ENCODE measurements at places on chromosomes 6 and 20. TPM values are rescaled to one million over a fixed set of nuclear protein-coding genes. Genes with fewer than 3 reads are reported as not detected.

Gene FOXQ1
- polyA plus RNA-seq: 0.07 TPM

- no peak for DNase-seq
Observed at GRCh38 chr6:71252960-71253359, 35.7 kb upstream of the OGFRL1 start.

Gene HLA-DPA1
- 0.10 TPM for polyA plus RNA-seq

DNA sequence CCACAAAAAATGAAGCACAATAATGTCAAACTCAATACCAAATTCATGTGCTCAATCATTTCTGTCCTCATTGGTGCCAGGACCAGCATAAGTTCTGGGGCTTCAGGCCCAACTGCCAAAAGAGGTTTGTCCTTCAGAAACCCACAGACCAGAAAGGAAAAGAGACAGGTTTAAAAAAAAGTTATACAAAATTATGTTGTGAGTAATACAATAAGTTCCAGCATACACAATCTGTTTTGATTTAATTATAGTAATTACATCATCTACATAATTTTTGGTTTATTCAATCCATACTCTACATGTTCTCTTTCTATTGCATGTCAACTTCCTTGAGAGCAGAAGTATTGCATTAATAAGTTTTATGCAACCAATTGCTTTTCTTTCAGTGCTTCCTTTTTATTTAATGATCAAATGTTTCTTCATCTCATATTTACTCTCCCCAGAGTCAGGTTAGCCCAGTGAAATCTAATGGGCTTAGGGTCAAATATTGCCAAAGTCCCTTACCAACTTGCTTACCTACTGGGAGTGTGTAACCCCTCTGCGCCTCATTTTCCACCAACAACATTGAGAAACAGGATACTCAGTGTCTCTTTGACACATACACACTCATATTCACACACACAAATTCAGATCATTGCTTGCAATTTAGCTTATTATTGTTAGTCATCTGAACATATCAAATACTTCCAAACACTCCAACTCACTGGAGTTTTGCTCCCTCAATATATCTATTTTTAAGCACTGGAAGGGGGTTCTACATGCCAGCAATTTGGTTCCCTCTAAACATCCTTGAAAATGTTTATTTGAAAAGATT is 424.4 kb upstream of the MARCKS start:
- DNase-seq: no peak

Gene LY6G5C
- polyA plus RNA-seq: 2.7 TPM

Gene MOCS3
- polyA plus RNA-seq: 3.8 TPM

Gene MAP3K7
- 40.1 TPM for polyA plus RNA-seq

GRCh38 chr6:81561071-81561564 is 191.4 kb downstream of the TENT5A start:
- DNase-seq: no peak

DNA sequence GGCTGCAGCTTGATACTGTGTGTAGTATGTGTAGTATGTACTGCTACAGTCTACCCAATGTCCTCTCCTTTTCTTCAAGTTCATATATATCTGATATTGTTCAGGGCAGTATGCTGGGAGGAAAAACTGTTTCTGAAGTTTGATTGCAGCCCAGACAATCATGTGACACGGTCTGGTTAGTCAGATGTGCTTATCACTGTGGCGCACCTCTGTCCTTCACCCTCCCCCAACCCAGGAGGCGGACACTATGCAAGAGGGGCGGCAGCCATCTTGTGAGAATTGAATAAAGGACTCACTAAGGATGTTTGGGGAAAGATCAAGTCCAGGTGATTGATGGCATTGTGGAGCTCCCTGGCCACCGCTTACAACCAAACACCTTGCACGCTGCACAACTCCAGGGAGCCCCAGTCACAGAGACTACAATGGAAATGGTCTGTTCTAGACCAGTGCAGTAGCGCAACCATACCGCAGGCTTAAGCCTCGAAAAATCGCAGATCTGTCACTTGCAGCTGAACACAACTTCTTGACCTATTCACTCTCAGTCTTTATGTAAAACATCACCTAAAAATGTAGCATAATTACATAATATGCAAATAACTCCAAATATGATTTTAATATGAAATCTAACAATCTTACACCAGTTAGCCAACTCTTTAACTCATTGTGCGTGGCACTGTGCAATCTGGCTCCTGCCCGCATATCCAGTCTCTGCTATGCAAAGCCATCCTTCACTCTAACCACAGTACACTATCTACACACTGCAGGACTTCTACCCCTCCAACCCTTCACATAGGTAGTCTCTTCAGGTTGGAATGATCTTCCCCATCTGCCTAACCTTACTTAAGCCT is 79.3 kb downstream of the VGLL2 start:
- no peak for DNase-seq

Gene SLC13A3
- 3.8 TPM for polyA plus RNA-seq

DNA sequence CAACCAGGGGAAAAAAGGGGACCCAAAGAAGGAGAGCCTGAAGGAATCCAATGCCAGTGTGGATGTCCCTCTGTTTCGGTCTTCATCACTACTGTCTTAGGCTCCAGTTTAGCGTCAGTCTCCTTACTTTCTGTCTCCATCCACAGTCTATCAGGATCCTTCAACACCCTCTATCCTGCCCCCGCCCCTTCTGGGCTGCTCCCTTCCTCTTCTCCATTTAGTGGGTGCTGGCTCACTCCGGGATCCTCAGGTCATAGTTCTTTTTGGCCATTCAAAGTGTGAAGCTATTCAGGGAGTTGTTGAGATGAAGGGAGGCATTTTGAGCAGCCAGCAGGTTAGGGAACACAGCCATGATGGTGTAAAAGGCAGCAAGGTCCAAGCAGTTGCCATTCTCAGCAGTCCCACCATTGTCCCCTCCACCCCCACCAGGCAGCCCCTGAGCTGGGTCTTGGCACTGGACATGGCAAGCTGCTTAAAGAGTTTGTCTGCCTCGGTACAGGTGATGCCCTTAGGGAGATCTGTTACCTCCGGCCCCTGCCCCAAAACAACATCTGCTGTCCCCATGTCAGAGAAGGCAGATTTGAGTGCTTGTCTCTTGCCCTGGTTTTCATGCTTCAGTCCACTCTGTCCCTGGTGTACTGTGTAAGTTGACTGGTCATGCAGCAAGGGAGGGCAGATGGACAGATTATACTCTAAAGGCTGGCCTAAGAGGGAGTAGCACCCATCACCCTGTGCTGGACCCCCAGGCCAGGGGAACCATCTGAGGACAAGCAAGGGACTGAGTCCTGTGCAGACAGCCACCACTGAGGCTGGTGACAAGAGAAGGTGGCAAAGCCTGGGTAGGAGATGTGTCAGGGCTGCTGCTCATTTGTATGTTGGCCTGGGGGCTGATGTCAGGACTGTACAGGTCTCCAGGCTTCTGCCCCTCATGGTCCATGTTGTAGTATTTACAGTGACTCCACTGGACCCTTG is 842.0 kb downstream of the HACE1 start:
- DNase-seq: no peak

GRCh38 chr6:109861946-109862345 is 116.2 kb upstream of the GPR6 start:
- DNase-seq: no peak

Gene HCRTR2
- not detected for polyA plus RNA-seq

GRCh38 chr6:108001696-108002231 is 43.8 kb upstream of the SEC63 start:
- DNase-seq: no peak

GRCh38 chr6:144141470-144141869 is 8.8 kb upstream of the STX11 start:
- DNase-seq: no peak

- DNase-seq: no peak
Observed at GRCh38 chr20:56343861-56344381, 14.9 kb upstream of the FAM210B start.

Gene C6orf62
- 111 TPM for polyA plus RNA-seq

Gene NKAPL
- 0.52 TPM for polyA plus RNA-seq

DNA sequence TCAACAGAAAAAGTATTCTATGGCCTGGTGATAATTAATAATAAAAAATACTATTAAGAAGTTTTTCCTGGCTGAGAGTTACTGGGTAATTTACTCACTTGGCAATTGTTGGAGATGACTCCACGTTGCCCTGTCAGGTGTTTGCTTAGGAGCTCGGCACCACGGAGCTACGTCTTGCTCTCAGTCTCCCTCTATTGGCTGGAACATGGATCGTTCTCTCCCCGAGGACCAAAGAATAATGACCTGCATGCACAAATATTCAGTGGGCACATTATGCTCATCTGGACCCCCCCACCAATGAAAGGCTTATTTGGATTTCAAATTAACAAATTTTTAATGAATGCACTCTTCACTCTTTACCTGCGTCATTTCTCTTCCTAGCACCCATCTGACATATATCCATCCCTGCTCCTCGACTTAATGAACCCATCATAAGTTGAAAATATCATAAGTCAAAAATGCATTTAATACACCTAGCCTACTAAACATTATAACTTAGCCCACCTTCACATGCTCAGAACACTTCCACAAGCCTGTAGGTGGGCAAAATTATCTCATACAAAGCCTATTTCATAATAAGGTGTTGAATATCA is 71.0 kb upstream of the CD83 start:
- no peak for DNase-seq

- DNase-seq: no peak
Observed at GRCh38 chr20:29123861-29124260, 2133.6 kb upstream of the DEFB115 start.

Gene BFSP1
- 2.3 TPM for polyA plus RNA-seq

GRCh38 chr20:10502098-10502526 is 67.0 kb downstream of the SLX4IP start:
- DNase-seq: no peak

DNA sequence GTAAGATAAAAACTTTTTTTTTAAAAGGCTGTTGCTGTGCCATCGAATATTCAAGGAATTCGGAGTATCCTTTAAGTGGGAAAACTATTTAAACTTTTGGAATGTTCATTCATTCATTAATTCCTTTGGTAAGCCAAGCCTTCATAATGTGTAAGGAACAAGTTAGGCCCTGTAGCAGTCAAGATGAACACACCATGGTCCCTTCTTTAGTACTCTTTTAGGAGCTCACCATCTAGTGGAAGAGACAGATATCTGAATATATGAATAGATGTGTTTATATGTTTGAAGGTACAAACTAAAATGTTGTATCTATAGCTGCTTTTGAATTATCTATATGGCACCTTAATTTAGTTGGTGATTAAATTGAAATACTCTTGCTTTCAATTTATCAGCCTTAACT is 5.8 kb downstream of the SPO11 start:
- no peak for DNase-seq

Gene ERVFRD-1
- polyA plus RNA-seq: not detected

DNA sequence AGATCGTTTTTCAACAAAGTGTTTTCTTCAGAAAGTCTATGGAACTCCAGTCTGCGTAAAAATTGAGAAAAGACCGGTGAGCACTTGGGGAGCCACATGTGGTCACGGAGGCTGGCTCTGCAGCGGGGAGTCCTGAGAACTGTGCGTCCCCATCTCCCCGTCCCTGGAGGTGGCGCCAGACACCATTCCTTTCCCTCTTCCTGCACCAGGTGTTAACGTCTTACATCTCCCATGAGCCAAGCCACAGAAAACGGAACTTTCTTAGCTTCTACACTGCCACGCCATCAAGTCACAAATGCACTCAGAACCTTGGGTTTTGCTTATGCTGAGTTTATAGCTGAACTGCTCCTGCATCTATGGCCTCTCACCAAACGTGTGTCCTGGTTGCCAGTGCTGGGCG is 62.6 kb downstream of the GINS1 start:
- no peak for DNase-seq

GRCh38 chr20:56590888-56591287 is 38.2 kb upstream of the TFAP2C start:
- DNase-seq: no peak

DNA sequence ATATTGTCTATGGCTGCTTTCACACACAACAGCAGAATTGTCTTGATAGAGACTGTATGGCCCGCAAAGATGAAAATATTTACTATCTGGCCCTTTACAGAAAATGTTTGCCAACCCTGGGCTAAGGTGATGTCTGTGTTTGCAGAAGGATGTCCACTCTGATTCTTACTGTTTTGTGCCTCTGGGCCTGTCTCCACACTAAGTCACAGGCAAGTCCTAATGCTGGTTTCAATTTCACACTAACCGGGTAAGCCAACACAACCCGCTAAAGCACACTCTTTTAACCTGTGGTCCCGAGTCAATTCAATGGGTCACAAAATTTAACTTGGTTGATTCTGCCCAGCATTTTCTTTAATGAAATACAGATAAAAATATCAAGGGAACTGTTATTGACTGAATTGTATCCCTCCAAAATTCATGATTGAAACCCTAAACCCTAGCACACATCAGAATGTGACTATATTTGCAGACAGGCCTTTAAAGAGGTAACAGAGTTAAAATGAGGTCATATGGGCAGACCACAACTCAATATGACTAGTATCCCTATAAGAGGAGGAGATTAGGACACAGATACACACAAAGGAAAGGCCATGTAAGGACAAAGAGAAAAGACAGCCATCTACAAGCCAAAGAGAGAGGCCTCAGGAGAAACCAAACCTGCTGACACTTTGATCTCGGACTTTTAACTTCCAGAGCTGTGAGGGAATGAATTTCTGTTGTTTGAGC is 78.4 kb downstream of the FYN start:
- no peak for DNase-seq

- no peak for DNase-seq
Observed at GRCh38 chr6:168248148-168248620, 71.4 kb downstream of the DACT2 start.

- DNase-seq: no peak
Observed at GRCh38 chr6:7124114-7124513, 16.4 kb downstream of the RREB1 start.

Gene PSORS1C1
- 0.94 TPM for polyA plus RNA-seq

- DNase-seq: no peak
Observed at GRCh38 chr6:22829070-22829469, 259.7 kb downstream of the HDGFL1 start.

DNA sequence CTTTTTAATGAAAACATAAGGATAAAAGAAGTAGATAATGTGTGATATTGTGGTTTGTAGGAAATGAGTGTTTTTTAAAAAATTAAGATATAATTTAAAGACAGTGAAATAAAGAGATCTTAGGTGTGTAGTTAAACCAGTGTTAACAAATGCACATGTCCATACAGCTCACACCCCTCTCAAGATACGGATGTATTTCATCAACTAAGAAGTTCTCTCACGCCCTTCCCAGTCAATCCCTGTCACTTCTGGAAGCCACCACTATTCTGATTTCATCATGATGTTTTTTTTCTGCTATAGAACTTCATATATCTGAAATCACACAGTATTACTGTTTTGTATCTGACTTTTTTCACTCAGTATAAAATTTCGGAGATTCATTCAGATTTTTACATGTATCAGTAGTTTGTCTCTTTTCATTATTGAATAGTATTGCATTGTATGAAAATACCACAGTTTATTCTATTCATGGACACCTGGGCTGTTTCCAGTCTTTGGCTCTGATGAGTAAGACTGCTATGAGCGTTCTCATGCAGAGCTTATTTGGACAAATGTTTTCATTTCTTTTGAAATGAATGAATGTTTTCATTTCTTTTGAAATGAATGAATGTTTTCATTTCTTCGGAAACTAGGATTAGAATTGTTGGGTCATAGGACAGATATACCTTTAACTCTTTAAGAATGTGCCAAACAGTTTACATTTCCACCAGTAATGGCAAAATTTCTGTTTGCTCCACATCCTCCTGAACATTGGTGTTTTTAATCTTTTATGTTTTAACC is 49.7 kb upstream of the ELOVL5 start:
- no peak for DNase-seq
